GM13977 (cell line): ENCODE measurements at places on chromosomes 13 and 19.

DNA sequence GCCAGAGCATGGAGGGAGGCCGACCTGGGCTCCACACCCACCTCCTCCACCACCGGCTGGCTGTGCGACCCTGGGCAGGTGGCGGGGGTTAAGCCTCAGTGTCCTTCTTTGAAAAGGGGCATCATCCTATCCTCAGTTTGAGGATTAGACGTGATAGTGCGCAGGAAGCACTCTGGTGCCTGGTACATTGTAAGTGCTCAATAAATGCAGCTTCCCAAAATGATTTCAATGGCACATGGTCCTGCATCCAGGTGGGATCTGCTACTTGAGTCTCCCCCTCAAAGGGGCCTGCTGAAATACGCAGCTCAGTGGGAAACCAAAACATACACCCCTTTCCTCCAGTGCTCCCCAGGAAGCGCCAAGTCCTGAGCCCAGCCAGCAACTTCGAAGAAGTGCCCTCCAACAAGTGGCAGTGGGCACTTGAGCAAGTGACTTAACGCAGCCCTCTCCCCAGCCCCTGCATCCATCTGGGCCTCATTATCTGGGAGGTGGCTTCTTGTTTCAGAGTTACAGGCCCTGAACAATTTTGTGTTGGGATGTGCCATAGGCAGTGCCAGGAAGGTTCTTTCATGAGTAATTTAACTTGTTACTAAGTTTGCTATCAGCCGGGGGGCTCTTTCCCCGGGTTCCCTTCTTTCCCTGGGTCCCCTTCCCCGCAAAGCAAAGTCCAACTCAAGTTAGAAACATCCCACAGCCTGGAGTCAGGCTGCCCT is 17.9 kb downstream of the ACTN4 start:
- DNase-seq: no peak

GRCh38 chr19:16106121-16106520 is 5.6 kb upstream of the RAB8A start:
- DNase-seq: peak; percentile 22

DNA sequence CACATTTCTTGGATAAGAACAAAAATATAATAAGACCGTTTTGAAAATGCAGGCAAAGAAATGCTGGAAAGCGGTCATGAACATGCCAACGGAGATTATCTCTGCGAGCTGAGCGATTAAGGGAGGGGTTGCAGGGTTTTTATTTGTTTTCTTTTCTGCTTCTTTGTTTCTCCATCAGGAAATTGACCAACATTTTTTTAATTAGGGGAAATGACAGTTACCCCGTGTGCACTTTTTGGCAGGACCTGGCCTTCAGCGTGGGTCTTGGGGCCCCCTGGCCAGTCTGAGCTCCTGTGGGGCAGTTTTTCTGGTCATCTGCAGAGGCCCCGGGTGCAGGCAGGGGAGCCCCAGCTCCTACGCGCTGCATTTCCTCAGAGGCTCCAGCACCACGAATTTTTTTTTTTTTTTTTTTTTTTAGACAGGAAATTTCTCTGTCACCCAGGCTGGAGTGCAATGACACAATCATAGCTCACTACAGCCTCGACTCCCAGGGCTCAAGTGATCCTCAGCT is 31.3 kb upstream of the HOMER3 start:
- DNase-seq: no peak

DNA sequence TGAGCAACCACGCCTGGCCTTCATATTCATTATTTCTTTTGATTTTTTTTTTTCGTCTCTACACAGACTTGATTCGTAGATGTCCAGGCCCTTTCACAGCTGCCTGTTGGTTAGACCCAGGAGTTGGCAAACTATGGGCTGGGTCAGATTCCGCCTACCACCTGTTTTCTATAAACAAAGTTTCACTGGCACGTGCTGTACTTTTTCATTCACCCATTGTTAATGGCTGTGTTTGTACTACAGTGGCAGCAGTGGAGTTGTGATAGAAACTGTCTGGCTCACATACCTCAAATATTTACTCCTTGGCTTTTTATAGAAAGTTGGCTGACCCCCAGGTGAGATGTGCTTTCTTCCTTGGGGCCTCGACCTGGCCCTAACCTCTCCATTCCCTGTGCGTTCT is 72.9 kb upstream of the TEX29 start:
- DNase-seq: no peak

DNA sequence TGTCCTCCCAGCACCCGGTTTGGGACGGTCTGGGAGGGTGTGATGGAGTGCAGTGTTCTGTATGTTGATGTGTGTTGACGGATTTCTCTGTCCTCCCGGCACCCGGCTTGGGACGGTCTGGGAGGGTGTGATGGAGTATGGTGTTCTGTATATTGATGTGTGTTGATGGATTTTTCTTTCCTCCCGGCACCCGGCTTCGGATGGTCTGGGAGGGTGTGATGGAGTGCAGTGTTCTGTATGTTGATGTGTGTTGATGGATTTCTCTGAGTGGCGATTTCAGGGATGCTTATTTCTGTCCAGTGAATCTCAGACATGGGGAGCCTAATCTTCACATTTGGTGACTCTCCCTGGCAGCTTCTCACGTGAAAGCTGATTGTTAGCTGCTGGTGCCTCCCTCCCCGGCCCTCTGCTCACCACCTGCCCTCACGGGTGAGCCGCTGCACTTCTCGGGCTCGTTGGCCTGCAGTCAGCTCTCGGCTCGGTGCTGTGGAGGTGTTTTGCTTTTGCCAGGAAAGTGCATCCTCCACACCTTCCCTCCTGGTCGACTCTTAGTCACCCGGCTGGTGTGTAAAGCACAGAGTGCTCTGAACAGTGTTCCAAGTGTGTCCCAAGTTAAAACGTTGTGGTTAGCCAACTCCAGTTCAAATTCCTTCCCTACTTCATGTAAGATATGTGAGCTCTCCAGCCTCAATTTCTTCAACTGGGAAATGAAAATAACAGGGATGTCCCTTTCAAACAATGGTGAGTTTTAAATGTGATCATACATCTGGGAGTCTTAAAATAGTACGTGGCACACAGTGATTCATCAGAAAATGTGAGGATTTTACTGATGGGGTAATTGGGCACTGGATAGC is 54.6 kb downstream of the ATP11A start:
- DNase-seq: no peak

- peak; percentile 85 for DNase-seq
Observed at GRCh38 chr13:113724780-113725315, 34.2 kb upstream of the TMEM255B start.

DNA sequence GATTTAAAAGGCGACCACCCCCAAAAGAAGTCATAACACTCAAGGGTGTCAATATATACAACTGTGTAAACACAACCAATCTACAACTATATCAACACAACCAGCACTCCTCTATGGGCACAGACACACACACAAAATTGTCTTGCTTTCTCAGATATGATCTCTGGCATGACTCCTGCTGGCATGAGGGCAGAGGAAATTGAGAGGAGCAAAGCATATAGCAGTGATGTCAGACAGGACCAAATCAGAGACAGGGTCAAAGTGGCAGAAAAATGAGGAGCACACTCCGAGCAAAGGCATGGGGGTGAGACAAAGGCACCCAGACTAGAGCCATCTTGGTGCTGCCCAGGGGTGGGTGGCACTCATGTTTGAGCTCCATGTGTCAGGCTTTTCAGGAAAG is 9.6 kb downstream of the IRGQ start:
- DNase-seq: no peak

- DNase-seq: no peak
Observed at GRCh38 chr19:29660835-29661234, 4.4 kb upstream of the PLEKHF1 start.

GRCh38 chr19:7874076-7874896 is at the start of gene PRR36:
TSS of gene PRR36 (minus strand) at chr19:7874390. CDS start at chr19:7873689, 701 bp downstream.
- no peak for DNase-seq

- DNase-seq: peak; percentile 98
Observed at GRCh38 chr19:12789904-12790619, 1.2 kb upstream of the JUNB start.

GRCh38 chr19:27846944-27847343 is 1366.0 kb downstream of the UQCRFS1 start:
- DNase-seq: no peak

- DNase-seq: peak; percentile 93
Observed at GRCh38 chr19:14556662-14557188, 15.1 kb downstream of the NDUFB7 start.

DNA sequence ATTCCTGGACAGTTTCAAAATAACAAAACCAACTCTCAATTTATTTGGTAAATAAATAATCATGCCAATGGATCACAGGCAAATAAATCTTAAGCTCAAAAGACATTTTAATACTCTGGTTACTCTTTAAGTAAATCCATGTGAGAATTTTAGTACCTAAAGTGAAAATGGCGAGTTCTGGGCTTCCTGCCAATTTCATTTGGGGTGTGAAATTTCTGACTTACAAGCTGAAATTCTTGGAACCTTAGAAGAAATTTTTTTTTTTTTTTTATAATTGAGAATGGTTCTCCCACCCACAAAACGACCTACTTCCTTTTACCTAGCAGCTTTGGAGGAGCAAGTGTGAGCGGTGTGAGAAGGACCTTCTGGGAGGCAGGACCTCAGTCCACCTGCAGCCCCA is 354.5 kb upstream of the NBEA start:
- DNase-seq: no peak

GRCh38 chr19:51772977-51773376 is 12.0 kb downstream of the FPR2 start:
- DNase-seq: no peak

GRCh38 chr13:79562557-79562956 is 81.6 kb downstream of the NDFIP2 start:
- DNase-seq: no peak

- no peak for DNase-seq
Observed at GRCh38 chr13:31798189-31798588, 58.9 kb downstream of the RXFP2 start.

DNA sequence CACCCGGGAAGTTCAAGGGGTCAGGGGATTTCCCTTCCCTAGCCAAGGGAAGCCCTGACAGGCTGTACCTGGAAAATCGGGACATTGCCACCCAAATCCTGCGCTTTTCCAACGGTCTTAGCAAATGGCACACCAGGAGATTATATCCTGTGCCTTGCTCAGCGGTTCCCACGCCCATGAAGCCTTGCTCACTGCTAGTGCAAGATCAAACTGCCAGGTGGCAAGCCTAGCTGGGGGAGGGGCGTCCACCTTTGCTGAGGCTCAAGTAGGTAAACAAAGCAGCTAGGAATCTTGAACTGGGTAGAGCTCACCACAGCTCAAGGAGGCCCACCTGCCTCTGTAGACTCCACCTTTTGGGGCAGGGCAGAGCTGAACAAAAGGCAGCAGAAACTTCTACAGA is 1794.5 kb downstream of the PCDH9 start:
- DNase-seq: no peak

GRCh38 chr13:60969656-60970055 is 446.0 kb downstream of the PCDH20 start:
- DNase-seq: no peak

DNA sequence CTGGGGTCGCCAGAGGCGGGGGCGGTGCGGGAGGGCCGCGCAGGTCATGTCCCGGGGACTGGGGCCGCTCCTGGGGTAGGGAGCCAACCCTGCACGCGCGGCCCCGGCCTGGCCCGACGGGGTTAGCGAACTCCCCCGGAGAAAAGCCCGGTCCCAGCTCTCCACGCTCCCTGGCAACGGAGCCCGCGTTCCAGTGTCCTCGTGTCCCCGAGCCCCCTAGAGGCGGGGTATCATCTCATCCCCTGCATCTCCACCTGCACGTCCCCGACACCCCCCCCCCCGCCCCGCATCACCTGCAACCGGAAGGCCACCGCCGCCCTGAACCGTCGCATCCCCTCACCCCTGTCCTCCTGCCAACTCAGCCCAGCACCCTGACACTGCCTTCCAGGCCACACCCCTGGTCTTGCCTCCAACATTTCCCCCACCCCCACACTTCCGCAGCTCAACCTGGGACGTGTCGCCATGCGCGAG is 2.7 kb downstream of the WDR88 start:
- peak; percentile 64 for DNase-seq

DNA sequence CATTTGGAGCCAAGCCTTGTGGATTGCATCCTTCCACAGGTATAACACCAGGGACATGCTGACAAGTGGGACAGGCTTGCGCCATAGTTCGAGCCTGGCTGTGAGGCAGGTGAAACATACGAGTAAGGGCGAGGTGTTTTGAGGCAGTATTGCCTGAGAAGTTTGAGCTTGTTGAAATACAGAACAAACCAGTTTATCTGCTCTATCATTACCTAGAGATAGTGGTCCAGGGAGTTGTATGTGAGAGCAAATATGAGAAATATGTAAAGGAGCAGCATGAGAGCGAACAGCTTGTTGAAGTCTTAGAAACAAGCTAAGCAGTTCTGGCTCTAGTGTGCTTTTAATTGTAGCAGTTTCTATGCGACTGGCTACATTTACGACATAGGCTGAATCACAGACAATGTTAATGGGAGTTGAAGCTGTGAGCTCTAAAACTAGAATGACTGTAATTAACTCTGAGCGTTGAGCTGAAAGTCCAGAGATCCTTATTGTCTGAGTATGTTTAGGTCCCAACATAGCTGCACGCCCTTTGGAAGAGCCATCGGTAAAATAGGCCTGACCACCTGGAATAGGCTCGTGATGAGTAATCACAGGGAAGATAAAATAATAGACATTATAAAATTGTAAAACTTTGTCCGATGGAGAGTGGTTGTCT is 8.2 kb downstream of the ZNF439 start:
- no peak for DNase-seq

- DNase-seq: no peak
Observed at GRCh38 chr19:54279406-54279962, 1.4 kb downstream of the LILRB2 start.

DNA sequence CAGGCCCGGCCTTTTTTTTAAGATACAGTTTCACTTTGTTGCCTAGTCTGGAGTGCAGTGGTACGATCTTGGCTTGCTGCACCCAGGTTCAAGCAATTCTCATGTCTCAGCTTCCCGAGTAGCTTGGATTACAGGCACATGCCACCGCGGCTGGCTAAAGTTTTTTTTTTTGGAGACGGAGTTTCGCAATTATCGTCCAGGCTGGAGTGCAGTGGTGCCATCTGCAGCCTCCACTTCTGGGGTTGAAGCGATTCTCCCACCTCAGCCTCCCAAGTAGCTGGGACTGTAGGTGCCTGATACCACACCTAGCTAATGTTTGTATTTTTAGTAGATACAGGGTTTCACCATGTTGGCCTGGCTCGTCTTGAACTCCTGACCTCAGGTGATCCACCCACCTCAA is 4.9 kb upstream of the CARM1 start:
- DNase-seq: no peak

- DNase-seq: no peak
Observed at GRCh38 chr13:47213047-47213446, 316.2 kb upstream of the HTR2A start.

DNA sequence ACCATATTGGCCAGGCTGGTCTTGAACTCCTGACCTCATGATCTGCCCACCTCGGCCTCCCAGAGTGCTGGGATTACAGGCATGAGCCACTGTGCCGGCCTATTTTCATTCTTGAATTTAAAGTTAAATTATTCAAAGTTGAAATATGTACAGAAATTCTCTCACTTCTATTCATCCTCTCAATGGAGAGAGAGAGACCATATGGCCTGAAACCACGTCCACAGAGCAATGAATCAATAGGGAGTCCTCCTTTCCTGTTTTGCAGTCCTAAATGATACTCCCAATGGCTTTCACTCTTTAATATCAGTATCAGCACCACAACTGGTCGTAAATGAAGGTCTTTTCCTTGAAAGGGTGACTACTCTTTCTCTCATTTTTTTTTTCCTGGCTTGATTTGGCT is 30.5 kb upstream of the KCTD4 start:
- DNase-seq: no peak
